ENCODE measurements at places on chromosomes 7 and 10.

DNA sequence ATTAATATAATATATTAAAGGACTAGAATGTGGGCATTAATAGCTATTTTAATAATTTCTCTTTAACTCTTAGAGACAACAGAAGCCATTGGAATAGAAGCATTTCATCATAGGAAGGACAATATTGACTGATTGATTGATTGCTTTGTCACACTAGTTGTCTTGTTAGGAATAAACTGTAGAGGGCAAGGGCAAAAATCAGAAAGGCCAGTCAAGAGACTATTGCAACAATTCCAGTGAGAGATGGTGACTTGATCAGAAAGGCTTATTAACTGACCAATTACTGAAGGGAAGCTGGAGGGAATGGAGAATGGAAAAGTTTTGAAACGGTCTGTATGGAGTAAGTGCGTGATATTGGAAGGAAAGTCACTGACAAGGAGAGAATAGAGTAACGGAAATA lies 87.3 kb downstream of the RUNDC3B start:
- no peak for DNase-seq

DNA sequence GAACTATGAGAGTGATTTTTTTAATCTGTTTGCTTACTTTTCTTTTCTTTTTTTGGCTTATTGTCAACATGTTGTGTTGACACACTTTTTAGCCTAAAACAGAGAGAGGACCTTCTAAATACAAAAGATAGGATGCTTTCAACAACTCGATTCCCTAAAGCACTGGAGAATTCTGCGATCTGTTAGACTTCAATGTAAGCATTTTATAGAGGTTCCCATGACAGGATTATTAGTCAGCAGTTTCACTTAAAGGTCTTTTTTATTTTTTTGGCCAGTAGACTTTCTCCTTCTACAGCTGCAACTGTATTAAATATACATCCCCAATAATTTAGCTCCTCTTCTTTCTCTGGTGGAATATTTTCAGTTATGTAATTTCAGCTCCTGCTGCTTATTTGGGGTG lies 12.7 kb upstream of the NRP1 start:
- peak; percentile 53 for DNase-seq

DNA sequence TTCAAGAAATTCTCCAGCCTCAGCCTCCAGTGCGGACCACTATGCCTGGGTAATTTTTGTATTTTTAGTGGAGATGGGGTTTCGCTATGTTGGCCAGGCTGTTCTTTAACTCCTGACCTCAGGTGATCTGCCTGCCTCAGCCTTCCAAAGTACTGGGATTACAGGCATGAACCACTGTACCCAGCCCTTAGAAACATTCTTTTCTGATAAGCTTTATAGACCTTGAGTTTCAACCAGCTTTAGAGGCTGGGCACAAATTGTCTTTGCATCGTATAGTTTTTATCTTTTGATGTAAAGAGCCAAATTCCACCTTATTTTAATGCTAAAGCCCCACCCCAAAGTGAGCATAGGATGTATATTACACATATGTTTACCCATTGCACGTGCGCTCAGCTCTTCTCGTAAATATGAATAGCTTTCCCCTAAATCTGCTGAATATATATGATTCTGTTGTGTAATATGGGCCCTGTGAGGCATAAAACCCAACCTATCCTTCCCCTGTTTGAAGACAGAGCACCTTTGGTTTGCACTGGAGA lies 124.8 kb downstream of the ADK start:
- DNase-seq = no peak

GRCh38 chr10:132916421-132916841 lies 25.9 kb downstream of the CFAP46 start:
- no peak for DNase-seq

- DNase-seq = no peak
Observed at GRCh38 chr7:390761-391410, 100.9 kb downstream of the FOXL3 start.

DNA sequence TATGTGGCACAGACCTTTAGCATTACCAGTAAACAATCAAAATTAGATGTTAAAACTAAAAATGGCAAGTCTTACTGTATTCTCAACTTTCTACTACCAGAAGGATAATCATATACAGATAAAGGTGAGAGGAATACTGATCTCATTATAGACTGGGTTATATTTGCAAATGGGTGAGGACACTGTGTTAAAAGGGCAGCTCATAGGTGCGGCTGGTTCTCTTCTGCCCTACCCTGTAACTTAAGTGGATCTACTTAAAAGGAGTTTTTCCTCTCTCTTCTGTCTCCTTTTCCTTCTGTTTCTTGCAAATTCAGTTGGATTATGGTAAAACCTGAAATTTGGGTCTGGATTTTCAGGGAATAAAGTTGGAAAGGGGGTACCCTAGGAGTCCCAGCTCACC lies 33.0 kb downstream of the WASL start:
- no peak for DNase-seq

GRCh38 chr7:30469303-30469702 lies 9.3 kb downstream of the NOD1 start:
- DNase-seq = peak; percentile 98

- no peak for DNase-seq
Observed at GRCh38 chr10:123563994-123564393, 102.2 kb upstream of the GPR26 start.

GRCh38 chr7:45181991-45182855 lies 24.6 kb downstream of the RAMP3 start:
- DNase-seq = no peak

DNA sequence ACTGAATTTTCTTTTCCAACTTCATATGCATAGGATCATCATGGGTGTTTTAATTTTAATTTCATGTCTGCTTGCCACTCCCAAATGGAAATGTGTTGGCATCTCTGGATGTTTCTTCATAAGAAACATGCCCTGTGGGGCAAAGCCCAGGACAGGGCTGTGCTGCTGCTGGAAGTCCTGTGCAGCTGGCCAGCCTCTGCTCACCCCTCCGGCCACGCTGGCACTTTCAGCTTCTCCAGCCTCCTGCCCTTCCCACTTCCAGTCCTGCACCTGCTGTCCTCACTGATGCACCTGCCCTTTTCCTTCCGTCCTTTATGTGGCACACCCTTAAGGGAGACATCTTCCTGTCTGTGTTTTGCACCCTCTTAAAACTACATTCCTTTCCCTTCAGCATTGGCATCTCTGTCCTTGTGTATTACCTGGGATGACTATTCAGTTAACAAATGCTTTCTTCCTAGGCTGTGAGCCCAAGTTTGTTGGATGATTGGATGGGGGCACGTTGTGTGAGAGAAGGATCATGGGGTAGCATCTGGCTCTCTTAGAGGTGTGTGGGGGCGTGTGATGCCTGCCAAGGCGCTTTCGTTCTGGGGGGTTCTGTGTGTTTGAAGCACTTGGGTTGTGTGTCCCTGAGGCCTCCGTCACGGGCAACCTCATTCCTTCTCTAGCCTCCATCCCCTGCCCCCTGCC lies 56.8 kb downstream of the TCF7L2 start:
- no peak for DNase-seq

GRCh38 chr10:93464776-93465388 lies 17.3 kb downstream of the MYOF start:
- no peak for DNase-seq

- DNase-seq = no peak
Observed at GRCh38 chr10:70906953-70907636, 18.7 kb upstream of the PCBD1 start.

DNA sequence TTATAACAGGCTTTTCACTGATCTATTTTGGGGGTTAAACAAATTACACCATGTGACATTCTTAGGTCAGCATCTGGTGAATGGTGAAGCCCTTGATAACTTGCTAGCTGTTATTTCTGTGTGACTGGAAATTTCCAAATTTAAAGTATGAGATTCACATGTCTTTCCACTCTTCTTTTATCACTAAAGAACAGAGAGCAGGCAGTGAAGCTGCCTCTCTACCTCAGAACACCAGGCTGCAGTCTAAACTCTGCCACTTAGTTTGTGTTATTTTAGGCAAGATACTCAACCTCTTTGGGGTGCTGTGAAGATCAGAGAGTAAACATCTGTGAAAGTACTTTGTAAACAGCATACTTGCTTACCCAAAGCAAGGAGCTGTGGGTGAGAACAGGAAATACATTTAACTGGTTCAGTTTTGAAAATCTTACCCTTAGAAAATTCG lies 15.5 kb upstream of the SP4 start:
- no peak for DNase-seq

DNA sequence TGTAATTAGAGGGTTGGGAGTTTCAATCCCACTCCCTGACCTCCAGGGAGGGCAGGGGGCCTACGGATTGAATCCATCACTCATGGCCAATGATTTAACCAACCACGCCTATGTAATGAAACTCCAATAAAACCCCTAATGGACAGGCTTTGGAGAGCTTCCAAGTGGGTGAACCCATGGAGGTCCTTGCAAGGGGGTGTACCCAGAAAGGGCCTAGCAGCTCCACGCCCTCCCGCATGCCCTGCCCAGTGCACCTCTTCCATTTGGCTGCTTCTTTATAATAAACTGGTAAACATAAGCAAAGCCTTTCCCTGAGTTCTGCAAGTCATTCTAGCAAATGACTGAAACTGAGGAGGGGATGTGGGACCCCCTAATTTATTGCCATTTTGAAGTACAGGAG lies 280.1 kb downstream of the FRMD4A start:
- DNase-seq = no peak

- no peak for DNase-seq
Observed at GRCh38 chr7:81791568-81792518, 22.0 kb upstream of the HGF start.

- no peak for DNase-seq
Observed at GRCh38 chr7:91462316-91462715, 198.1 kb downstream of the FZD1 start.

GRCh38 chr10:78059906-78060702 lies 26.4 kb downstream of the RPS24 start:
- no peak for DNase-seq

DNA sequence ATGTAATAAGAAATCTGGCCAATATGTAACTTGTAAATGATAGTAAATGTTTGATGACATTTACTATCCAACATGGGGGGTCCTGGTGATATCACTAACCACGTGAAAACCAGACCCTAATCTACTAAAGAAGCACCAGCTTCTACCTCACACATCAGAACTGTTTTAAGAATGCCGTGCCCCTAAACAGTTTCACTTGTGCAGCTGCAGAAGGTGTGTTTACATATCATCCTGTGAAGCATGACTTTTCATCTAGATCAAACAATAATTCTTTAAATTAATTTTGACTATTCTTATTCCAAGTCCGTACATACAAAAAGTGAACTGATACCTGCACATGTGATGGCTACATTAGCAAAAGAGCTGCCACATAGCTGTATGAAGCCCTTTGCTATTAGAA lies 61.0 kb downstream of the STEAP1B start:
- DNase-seq = no peak

DNA sequence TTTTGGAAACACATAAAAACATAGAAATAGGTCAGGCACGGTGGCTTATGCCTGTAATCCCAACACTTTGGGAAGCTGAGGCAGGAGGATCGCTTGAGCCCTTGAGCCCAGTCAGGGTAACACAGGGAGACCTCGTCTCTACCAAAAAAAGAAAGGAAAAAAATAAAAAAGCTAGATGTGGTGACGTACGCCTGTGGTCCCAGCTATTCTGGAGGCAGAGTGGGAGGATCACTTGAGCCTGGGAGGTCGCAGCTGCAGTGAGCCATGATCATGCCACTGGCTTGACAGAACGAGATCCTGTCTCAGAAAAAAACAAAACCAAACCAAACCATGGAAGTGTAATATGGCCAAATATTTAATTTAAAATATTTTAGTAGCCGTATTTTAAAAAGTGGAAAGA lies 55.6 kb downstream of the MCU start:
- no peak for DNase-seq

DNA sequence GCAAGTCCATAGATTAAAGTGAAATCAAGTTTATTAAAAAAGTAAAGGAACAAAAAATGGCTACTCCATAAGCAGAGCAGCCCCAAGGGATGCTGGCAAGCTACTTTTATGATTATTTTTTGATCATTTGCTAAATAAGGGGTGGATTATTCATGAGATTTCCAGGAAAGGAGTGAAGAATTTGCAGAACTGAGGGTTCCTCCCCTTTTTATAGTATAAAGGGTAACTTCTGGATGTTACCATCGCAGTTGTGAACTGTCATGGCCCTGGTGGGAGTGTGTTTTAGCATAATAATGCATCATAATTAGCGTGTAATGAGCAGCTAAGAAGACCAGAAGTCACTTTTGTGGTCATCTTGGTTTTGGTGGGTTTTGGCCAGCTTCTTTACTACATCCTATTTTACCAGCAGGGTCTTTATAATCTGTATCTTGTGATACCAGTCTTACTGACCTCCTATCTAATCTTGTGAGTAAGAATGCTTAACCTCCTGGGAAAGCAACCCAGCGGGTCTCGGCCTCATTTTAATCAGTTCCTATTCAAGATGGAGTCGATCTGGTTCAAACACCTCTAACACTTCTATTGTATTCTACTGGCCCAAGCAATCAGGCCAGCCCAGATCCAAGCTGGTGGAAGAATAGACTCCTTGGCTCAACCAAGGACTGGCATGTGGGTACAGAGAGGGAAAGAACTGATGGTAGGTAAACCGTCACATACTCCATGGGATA lies 87.9 kb upstream of the NPSR1 start:
- no peak for DNase-seq

- no peak for DNase-seq
Observed at GRCh38 chr10:36802490-36803153, 322.8 kb upstream of the ANKRD30A start.

DNA sequence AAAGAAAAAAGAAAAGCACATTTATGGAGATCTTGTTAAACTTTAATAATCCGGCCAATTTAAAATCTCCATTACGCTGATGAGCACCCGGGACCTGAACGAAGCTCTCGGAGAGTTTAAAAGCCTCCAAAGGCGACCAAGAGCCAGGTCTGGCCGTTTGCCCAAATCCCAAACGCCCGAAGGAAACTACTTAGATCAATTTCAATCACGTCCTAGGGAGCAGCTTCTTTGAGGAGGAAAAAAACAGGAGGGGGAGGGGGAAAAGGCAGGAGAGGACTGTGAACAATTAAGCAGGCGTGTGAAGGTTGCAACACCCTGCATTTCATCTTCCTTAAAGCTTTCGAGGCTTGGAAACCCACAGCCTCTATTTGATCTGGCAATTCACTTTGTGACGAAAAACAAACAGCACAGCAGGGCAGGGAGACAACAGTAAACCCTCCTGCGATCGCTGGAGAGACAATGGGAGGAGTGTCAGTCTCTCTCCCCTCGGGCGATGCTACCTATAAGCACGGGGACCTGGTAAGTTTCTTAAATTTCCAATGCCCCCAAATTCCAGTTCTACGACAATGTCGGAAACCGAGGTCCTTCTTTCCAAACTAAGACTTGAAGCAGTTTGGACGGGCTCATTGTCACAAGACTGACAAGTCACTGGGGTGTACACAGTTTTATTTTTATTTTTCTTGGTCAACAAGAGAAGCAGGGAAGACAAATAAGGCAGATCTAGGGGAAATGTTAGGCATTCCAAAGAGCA lies 1.2 kb downstream of the KLF6 start:
- no peak for DNase-seq
